GM23338 (cell line): ENCODE measurements at places on chromosomes 7 and 10.

- no peak for DNase-seq
Measured at GRCh38 chr10:43218206-43218950, 48.5 kb downstream of the RASGEF1A start.

DNA sequence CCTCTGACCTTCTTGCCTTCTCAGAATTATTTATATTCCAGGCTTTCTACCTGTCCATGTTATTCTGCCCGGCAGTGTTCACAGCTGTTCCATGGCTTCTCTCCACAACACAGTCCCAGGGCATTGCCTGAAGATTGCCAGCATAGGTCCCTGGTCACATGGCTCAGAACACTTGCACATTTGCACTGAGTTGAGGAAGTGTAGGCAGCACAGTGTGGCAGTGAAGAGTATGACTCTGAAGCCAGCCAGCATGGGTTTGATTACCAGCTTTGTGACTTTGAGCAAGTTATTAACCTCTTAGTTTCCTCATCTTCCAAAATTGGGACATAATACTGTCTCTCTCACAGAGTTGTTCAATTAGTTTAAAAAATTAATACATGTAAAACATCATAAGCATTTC, 73.2 kb upstream of the NEUROD6 start:
- no peak for DNase-seq

GRCh38 chr10:132064771-132065437, 842 bp upstream of the JAKMIP3 start:
- DNase-seq, result no peak

DNA sequence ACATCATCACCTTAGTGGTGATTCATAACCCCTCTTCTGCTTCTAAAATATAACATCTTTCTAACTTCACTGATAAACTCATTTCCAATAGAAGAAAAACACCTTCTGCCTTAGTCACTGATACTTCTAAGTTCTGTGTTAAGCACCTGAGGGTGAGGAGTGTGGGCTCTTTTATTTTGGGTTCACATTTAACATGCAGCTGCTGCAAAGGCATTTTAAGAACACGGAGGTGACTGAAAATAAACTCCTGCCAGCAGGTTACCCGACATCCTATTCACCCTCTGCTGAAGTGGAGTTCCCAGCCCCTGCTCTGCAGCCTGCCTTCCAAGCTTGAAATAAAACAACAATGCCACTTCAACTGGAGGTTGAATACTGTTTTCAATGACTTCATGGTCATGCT, 202.9 kb upstream of the PLXNA4 start:
- DNase-seq, result no peak

GRCh38 chr10:104339469-104340110, 1.3 kb upstream of the ITPRIP start:
- no peak for DNase-seq

DNA sequence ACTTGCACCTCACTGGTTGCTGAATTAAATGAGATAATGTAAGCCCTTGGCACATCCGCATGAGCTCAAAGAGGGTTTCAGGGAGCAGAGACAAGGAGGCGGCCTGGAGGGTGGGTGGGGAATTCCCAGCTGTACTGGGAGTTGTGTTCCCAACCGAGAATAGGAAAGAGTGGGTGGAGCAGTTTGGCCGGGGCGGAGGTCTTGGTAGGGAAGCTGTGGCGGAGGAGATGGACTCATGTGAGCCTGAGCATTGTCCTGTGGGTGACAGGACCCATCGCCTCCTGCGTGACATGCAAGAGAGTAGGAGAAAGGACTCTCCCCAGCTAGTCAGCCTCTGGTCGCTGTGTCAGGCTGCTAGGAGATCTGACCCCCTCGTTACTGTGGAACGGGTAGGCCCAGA, 41.0 kb upstream of the SAMD8 start:
- DNase-seq, result no peak
